BE2C (cell line): ENCODE measurements at places on chromosomes 4 and X.
A peak's percentile ranks its signal among the peaks of the same experiment; 100 is the strongest.

DNA sequence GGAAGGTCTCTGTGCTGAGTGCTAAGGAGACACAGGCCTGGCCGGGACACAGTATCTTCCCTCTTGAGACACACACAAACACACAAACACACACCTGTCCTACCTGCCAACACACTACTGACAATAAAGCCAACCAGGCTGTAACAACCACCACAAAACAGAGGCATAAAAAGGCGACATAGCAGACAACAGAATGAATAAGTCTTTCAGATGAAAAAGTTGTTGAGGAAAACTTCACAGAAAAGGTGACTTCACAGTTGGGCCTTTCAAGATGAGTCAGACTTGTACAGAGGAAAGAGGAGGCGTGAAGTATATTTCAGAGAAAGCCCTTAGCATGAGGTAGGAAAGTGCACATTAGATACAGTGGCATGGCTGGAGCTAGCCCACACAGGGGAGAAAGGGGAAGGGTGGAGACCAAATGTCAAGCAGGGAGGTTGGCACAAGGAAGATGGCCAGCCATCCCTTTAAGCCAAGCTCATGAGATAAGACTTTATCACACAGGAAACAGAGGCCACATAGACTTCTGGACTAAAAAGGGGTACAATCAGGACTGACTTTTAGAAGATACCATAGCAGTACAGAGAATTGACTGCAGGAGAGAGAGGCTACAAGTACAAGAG, 54.0 kb downstream of the SLC9A7 start:
- no peak for DNase-seq

DNA sequence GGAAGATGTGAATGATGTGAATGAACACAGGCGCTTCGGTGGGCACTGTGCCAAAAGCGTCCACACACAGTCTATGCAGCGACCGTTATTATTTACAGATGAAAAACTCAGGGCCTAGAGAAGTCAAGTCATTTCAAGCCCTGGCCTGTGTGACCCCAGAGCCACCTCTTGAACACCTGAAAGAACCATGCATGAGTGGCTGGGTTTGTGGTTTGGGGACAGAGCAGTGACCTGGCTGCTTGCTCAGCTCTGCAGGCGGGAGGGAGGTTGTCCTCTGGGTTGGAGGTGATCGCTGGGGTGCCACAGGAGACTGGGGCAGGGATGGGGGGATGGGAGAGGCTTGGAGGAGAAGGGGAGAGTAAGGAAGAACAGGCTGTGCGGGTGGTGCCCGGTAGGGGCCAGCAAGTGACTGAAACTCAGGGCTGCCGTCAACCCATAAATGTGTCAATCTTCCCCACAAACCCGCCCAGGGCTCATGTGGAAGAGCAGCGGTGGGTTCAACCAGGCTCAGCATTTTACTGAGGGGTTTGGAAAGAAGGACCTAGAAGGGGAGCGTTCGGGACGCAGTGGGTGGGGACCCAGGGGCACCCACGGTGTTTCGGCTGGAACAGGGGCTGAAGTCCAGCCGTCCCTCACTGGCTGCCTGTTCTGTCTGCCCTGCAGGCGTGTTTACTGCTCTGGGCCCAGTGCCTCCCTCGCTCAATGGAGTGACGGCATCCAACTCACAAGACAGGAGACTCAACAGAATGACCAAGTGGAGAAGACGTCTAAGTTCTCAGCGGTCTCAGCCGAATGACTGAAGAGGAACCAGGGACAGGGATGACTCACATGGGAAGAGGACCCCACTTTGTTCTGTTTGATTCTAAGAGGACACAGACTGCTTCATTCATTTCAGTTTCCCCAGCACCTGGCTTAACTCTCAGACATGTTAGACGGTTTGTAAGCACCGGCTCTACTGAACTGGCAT, 167.8 kb downstream of the AFAP1 start:
- peak; percentile 72 for DNase-seq

- no peak for DNase-seq
Observed at GRCh38 chr4:7654550-7655445, 220.1 kb upstream of the PSAPL1 start.

DNA sequence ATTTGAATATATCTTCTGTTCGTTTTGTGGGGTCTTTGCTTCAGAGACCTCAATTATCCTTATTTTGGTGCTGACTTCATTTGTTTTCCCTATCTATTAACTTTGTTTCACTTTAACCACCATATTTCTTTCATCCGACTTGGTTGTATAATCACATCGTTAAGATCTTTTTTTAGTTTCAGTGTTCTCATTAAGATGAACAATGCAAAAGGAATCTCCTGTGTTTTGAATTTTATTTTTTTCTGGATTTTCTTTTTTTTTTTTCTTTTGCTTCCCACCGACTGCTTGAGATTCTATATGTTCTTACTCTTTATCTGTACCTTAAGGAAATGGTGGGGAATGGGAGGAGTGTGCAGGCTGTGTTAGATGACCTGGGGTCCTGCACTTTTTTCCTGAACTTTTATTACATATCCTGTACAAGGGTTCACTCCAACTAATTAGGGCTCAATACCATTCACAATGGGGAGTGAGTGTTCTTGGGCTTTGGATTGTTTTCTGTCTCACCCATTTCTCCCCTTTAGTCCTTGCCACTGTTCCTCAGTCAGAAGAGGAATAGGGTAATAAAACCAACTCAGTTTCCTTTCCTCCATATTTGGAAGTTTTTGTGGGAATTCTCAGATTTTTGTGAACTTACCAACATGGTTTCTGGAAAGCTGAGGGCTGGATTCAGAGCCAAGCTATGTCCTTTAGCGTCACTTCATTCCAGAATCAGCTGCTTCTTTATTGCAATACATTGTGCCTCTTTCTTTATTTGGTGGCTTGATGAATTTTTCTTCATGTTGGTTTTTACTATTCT, 43.2 kb upstream of the BMPR1B start:
- no peak for DNase-seq

GRCh38 chrX:16671005-16671404, 21.0 kb downstream of the S100G start:
- DNase-seq, result peak; percentile 19

- no peak for DNase-seq
Observed at GRCh38 chr4:75924309-75924827, 16.4 kb downstream of the NAAA start.

GRCh38 chrX:154115750-154116149, 18.2 kb upstream of the MECP2 start:
- DNase-seq, result no peak

- no peak for DNase-seq
Observed at GRCh38 chr4:98601708-98602107, 56.7 kb downstream of the TSPAN5 start.

GRCh38 chr4:26074712-26075430, 160.9 kb downstream of the SMIM20 start:
- DNase-seq, result no peak

GRCh38 chr4:185424905-185425646, 688 bp downstream of the UFSP2 start:
- DNase-seq, result no peak

DNA sequence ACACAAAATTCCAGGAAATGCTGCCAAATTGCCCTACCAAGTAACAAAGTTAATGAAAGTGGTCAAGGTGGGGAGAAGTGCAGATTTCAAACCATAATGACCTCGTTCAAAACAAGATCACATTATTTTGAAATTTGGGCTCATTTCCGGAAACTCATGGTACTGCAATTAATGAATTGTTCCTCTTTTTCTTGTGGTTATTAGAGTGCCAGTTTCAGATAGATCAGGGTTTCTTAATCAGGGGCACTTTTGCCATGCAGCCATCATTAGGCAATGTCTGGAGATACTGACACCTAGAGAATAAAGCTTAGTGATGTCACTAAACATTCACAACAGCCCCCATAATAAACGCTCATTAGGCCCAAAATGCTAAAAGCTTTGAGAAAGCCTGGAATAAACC, 381.5 kb upstream of the GALNT7 start:
- DNase-seq, result no peak

DNA sequence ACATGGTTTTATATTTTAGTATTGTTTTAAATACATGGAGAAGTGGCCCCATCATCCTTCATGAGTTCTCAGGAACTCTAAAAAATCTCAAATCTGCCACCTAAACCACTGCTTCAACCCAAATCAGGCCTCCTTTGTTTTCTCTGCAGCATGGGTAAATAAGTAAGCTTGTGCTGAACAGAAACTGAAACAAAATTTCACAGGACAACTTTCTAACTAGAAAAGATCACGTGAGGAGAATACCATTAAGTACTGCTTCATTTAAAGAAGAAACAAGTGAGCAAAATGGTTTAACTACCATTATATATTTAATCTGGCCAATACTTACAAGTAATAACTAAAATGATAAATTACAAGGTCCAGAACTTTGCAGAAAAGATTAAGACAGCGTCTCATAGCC, 2.5 kb downstream of the ARAP2 start:
- no peak for DNase-seq

DNA sequence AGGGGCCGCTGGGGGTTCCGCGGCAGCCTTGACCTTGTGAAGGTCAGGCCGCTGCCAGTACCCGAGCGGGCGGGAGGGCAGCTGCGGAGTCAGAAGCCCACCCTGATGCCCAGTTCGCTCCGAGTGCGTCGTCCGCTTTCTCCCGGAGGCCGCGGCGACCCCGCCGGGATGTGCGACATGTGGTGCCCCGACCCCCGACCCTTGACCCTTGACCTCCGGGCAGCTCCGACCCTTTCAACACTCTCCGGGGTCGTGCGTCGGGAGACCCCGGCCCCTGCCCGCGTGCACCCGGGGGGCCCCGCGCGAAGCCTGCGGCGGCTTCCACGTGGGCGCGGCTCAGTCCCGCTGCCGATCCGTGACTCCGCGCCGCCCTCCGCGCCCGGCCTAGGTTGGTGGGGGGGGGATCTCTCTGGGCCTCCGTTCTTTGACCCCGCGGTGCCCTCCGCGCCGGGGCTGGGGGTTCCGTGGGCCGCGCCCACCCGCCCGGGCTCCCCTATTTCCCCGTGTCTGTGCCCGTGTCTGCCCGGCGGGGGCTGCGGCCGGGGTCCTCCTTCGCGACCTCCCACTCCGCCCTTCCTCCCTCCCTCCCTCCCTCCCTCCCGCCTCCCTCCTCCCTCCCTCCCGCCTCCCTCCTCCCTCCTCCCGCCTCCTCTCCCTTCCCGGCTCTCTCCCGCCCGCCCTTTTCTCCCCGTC, 609 bp upstream of the SLC25A6 start:
- peak; percentile 69 for DNase-seq

DNA sequence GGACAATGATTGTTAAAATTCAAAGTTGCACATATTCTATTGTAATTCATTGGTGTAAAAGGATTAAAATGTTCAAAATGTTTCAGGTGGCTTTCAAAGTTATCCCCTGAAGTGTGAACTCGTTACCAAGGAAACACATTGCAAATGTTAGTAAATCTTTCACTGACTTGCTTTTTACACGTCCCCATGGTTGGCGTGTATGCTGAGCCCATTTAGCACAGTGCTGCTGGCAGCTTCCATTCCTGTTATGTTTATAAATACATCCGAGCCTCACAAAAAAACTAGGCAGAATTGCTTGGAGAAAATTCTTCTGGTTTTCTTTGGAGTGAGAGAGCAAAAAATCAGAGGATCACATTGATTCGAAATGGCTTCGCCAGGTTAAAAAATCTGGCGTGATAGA, 105.9 kb upstream of the HPGD start:
- no peak for DNase-seq

DNA sequence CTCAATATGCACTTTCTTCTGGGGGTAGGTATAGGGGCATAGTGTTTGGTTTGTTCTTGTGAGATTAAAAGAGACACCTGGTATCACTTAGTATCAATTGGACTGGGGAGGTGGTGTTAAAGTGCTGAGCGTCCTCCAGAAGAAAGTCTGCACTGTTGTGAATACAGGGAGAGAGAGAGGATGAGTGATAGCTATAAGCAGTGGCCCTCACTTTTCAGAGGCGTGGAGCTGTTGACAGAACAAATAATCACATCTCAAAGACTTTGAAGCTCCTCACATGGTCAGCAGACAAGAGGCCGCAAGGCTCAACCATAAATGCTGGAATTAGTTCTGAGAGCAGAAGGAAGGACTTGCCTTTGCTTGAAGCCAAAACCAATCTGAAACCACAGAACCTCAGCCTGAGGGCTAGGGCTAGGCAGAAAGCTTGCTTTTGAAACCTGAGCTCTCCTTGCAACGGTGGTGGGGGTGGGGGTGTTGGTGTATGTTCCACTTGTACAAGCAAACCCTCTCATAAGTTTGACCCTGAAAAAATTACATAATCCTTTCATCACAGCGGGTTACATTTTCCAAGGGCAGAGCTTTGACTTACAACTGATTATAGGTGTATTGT, 123.2 kb upstream of the SCML1 start:
- no peak for DNase-seq

- DNase-seq, result peak; percentile 87
Observed at GRCh38 chr4:151540728-151541388, 131.9 kb downstream of the FHIP1A start.

DNA sequence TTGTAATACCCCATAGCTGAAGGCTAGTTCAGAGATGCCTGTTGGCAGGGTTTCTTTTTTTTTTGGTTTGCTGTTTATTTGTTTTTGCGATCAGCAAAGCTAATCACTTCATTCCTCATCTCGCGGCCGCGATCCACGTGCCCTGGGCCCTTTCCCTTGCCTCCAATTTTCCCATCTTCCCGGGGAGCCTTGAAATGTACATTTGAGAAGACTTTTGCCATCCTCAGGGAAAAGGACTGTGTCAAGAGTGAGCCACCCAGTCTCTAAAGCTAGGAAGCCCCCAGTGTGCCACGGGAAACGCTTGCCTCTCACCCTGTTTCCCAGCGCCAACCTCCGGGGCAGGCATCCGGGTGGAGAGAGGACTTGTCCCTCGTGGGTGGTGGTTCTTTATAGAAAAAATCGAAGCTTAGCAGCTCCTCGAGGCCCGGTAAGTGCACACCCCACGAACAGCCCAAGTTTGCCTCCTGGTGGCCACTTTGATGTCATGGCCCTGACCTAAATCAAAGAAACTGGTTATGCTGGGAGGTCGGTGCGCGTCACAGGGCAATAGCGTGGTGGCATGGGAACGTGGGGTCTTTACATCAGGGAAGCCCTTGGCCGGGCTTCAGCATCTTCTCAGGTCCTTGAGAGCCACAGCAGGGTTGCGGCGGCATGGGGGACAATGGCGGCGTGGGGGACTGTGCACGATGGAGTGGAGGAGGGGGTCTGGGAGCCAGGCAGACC, 42.0 kb downstream of the MAP7D3 start:
- peak; percentile 45 for DNase-seq

DNA sequence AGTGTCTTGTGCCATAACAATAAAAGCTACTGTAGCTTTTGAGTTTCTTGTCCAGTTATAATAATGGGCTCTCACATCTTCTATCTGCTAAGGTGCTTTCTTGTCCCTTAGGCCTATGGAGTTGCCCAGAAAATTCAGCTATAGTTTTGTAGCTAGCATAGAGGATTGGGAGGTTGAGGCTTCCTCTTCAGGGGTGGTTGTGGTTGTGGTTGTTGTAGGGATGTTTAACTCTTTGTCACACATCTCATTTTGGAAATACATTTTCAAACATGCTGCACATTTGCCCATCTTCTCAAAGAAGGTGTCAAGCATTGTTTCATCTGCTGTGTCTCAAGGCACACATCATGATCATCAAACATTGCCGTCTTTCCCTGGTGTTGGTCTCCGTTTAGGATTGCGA, 65.0 kb downstream of the ATXN3L start:
- DNase-seq, result no peak

- DNase-seq, result no peak
Observed at GRCh38 chrX:356385-357034, 30.2 kb downstream of the PPP2R3B start.

GRCh38 chr4:102678695-102679335, 82.0 kb downstream of the MANBA start:
- DNase-seq, result no peak
